ENCODE measurements at places on chromosomes 3 and 15.

DNA sequence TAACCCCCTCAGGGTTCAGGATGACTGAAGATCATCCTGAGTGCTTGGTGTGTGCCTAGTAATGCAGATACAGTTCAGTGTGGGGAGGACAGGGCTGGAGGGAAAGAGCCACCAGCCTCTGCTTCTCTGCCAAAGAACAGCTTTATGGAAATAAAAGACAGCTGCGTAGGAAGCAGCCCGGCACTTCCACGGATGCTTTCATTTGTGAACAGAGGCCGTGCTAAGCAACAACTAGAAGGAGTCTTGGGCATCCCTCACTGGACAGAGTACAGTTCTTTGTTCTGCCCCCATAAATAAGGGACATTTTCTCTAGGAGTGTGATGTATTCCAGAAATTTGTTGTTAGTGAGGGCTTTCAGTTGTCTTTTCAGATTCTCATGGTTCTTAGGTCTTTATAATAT lies 194.8 kb upstream of the RGMA start:
- DNase-seq = no peak

- no peak for DNase-seq
These were observed 489.7 kb downstream of the CNTN3 start for GRCh38 chr3:74124782-74125181.

DNA sequence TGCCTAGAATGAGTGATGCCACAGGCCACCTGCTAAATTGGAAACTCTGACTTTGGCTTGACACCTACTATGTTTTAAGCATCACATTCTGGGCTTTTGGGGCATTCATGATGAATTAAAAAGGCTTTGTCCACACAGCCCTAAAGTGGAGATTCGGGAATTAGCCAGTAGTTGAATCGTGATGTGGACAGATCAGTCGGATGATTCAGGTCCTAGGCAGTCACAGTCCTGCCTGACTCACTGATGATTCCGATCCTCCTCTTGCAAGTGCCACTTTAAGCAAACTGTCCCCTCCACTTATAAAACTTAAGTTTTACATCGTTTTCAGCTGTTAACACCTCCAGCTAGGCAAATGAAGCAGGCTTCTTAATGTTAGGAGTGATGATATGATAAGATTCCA lies 75.3 kb downstream of the SYNPR start:
- DNase-seq = peak; percentile 23

GRCh38 chr3:28322464-28322863 lies 26.1 kb upstream of the ZCWPW2 start:
- peak; percentile 33 for DNase-seq

- DNase-seq = no peak
These were observed 25.2 kb upstream of the SLC4A7 start for GRCh38 chr3:27509376-27509775.

DNA sequence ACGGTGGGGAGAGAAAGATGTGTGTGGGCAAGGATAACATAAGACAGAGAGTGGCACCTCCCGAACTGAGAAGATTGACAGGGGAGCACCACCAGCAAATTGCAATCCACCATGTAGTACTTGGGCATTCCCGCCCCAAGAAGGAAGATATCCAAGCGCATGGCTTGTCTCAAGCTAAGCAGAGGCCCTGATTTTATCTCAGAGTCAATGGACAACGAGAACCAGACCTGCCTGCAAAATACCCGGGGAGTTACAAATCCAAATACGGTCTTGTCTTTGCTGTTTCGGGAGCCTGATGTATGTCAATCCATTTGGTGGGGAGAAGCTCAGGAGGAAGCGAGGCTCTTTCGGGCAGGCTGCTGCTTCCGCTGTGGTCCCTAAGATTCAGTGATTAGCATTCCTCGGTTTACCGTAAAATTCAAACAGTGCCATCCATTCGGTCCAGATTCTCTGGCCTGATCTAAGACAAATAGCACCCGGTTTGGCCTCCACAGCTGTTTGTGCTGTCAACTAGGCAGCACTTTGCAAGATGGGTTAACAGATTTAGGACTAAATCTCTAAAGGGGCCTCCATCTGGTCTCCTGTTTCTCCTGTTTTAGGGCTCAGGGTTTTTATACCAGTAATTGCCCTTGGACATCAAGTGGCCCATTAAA lies 97.7 kb upstream of the WNT5A start:
- DNase-seq = no peak

- no peak for DNase-seq
These were observed 18.7 kb downstream of the STARD9 start for GRCh38 chr15:42594095-42594494.

DNA sequence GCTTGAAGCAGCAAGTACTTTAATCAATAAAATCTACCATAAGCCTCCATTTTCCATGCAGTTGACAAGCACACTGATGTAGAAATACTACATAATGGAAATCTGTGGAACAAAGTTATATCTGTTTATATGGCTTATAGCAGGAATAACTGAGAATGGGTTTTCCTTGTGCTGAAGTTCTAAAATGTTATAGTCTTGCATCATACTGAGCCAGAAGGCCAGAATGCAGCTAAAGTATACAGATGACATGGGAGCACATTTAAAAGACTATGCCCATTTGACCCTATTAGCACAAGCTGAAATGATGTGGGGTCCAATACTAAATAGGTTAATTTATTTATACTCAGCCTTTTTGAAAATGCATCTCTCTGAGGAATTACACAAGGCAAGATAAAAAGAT lies 25.1 kb downstream of the SLC24A5 start:
- no peak for DNase-seq

GRCh38 chr3:11671648-11672100 lies 28.0 kb upstream of the VGLL4 start:
- DNase-seq = peak; percentile 64

DNA sequence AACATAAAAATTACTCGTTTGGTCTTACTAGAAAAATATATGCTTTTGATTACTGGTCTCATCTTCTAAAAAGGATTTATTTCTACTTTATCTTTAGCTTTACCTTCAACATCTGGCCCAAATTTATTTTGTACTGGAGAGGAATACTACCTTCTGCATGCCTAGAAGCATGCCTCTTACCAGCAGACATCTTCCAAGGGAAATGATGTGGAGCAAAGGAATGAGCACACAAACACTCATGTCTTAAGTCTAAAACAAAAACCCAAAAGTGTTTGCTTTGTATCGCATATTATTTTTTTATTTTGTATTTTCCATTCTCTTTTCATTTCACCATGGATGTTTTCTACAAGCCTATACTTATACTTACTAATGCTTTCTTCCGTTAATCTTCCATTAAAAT lies 304.6 kb upstream of the KCNMB2 start:
- DNase-seq = no peak

GRCh38 chr3:166829896-166830295 lies 550.2 kb downstream of the ZBBX start:
- DNase-seq = no peak

DNA sequence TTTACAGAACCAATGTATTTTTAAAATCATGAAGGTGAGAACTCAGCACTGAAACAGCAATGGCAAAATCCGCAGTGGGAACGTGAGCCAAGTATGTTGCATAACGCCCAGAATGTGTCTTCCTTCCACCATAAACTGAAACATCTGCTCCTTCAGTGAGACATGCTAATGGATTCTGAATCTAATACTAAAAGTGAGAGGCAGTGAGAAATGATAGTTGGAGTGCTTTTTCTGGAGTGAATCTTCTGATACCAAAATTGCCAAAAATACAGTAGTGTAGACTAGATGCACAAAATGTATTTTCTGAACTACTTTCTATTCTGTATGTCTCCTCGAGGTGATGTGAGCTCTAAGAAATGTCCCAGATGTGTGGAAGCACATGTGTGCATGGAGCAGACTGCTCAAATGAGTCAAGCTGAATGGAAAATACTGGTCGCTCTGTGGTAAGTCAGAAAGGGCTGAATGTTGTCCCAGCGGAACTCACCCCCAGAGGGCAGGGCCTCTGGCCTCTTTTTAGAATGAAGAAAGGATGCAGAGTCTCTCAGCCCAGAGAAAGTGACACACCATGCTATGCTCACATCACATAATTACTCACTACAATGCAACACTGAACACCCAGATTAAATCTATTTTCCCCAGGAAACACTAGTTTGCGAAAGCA lies 73.0 kb downstream of the ATP10A start:
- peak; percentile 70 for DNase-seq

DNA sequence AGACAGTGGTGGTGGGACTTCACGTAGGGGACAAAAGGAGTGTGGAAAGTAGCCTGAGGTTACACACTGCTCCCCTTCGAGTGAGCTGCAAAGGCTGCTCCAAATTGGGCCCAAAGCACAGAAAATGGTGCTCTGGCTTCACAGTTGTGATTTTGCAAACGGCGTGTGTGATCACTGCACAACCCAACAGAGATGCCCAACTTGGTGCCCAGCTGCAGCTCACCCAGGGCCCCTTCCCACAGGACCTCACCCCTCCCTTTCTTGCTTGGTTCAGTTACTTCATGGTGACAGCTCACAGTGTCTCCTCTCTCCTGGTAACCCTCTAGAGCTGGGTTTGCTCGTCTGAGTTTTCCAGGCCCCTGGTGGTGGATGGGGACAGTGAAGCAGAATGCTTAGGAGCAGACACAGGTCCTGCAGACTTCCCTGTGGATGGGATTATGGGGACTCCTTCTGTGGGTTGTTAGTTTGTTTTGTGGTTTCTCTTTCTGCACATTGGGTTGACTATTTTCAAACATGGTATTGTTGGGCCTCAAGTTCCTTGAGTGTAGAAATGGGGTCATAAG lies 98.3 kb downstream of the TOP2B start:
- no peak for DNase-seq

- DNase-seq = no peak
These were observed 70.6 kb upstream of the CTSH start for GRCh38 chr15:79015416-79015815.

DNA sequence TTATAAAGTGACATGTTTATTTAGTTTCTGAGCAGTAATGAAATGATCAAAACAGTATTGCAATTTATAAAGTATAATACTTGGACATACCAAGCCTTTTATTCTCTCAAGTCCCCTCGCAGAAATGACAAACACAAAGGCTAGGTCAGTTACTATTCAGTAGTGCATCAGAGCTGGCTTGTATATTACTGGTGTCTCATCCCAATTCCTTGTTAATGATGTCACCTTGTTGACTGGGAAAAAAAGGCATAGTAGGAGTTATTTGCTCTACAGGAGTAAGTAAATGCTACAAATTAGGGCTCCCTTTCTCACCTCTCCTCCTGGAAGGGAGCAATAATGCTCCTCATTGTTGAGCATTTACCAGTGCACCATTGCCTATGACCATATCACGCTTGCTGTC lies 317.6 kb downstream of the CHL1 start:
- no peak for DNase-seq

DNA sequence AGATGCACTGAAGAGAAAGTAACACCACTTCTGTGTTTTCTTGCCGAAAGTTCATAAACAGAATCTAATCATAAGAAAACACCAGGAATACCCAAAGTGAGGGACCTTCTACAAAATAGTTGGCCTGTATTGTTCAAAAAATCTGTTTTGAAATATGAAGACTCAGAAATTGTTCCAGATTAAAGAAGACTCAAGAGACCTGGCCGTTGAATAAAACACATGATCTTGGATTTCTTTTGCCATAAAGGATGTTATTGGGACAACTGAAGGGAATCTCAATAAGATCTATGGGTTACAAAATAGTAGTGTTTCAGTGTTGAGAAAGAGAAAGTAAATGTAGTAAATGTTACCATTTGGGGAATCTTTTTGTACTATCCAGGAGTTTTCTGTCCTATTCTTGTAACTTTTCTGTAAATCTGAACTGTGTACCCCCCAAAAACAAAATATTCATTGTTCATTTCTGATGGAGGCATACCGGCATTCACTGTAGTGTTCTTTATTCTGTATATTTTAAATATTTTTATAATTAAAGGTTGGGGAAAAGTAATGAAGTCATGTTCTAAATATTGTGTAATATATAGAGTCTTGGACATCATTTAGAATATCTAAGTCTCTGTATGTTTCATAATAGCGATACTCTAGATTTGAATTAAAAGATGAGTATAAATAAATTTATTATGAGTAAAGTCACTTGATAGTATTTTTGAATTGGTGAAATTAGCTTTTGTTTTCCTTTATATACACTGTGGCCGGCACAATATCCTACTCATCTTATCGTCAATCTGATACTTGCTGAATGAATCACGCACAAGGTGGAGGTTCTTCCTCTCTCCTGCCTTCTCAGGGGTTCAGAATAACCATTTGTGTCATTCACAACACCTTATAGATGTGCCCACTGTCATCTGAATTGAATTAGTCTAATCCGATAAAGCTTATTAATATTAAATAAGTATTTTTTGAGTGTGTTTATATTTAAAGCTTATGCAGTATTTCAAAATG lies 66.7 kb downstream of the TRAK1 start:
- DNase-seq = no peak

- no peak for DNase-seq
These were observed 106.3 kb downstream of the SYNPR start for GRCh38 chr3:63384382-63384781.

DNA sequence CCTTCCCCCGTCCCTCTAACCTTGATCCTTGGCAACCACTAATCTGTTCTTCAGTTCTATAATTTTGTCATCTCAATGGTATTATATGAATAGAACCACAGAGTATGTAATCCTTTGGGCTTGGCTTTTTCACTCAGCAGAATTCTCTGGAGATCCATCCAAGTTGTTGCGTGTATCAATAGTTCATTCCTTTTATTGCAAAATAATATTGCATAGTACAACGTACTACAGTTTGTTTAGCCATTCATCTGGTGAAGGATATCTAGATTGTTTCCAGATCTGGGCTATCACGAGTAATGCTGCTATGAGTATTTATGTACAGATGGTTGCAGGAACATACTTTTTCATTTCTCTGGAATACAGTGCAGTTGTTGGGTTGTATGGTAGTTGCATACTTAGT lies 76.2 kb downstream of the PLXNA1 start:
- DNase-seq = no peak

DNA sequence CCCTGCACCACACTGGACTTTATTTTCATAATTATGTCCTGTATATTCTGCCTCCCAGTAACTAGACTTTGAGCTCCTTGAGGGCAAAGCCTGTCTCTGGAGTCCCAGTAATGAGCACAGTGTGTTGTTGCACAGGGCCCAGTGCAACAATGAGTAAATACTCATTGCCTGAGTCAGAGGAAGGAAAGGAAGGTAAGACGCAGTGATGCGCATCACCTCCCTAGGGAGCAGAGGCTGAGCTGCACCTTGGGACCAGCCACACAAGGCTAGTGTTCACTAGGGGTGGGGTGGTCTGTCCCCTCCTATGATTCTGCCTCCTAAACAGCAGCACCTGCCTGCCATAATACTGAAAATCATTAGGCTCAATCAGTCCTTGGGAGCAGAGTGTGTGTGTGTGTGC lies 86.6 kb upstream of the ADAMTSL3 start:
- DNase-seq = no peak

DNA sequence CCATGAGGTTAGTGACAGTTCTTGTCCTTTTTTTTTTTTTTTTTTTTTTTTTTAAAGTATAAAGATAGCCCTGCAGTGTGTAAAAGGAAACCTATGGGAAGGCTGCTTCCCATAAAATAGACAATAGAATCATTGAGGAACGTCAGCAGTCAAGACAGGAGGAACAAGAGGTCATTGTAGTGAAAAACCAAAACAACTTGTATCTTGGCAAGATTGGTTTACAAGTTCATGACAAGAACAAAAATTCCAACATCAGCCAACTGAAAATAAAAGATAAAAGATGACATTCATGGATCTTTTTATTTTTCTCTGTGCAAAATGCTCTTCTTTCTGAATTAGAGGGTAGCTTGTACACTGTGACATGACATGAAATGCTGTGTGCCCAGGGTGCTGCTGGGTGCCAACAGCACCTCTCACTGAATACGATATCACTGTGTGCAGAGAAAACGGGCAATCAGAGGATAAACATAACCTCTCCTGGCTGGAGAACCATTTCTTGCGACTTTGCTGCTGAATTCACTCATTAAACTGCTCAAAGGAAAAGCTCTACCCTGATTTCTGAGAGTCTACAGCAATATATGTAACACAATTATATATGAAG lies 30.1 kb upstream of the IP6K2 start:
- peak; percentile 64 for DNase-seq

GRCh38 chr15:92843814-92844213 lies 56.3 kb upstream of the CHD2 start:
- no peak for DNase-seq

Data from fibroblast of pulmonary artery (primary cell).